ENCODE measurements at places on chromosomes 1 and 21.

- no peak for DNase-seq
These were observed 46.8 kb upstream of the WASF2 start for GRCh38 chr1:27536767-27537166.

DNA sequence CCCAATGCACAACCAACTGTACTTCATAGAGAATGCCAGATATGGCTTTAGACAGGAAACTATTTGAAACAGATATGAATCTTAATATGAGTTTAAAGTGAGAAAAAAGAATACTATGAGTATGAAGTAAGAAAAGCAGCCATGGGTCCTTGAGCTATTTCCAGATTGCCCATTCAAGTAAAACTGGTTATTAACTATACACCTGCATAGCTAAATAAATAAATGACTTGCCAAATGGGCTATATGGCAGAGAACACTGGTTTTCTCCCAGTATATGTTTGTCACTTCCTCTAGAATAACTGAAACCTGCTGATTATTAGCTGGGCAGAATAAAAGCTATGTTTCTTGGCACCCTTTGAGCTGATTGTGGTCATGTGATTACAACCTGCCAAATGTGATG, 17.0 kb upstream of the CD1C start:
- no peak for DNase-seq

- DNase-seq: no peak
These were observed 4.9 kb upstream of the COL6A2 start for GRCh38 chr21:46092811-46093667.

DNA sequence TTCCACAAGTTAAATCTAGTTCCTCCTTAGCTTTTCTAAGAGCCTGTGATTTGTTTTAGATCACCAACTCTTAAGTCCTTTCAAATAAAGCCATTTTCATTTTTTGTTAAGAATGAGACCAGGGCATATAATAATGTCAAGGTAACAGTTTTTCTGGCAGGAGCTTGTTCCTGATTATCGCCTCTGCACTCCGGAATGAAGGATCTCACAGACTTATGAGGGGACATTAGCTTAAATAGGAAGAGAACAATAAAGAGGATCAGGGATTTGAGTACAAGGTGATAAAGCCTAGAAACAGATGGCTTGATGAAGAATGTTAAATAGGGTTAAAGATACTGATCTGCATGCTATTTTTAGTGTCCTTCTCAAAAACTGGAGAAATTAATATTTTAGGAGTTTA, 13.6 kb upstream of the OTUD7B start:
- DNase-seq: no peak

DNA sequence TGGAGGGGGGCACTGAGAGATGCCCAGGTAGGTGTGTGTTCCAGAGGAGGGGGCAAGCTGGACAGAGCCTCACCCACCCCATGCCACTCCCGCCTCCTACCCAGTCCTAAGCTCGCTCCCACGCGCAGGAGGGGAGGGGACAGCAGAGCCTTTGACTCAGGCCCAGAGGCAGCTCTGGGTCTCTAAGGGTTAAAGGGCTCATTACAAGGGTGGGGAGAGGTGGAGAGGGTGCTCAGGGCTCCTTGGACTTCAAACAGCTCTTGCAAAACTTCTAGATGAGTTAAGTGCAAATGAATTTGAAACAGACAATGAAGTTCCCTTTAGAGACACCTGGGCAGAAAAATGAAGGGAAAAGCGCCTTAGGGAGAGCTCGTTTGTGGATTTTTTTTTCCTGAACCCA, 104.2 kb upstream of the CASZ1 start:
- no peak for DNase-seq

DNA sequence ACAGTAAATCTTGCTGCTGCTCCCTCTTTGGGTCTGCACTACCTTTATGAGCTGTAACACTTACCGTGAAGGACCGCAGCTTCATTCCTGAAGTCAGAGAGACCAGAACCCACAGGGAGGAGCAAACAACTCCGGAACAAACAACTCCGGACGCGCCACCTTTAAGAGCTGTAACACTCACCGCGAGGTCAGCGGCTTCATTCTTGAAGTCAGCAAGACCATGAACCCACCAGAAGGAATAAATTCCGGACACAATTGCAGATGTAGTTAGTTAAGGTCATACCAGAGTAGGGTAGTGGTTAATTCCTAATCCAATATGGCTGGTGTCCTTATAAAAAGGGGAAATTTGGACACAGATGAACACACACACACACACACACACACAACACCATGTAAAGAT, 37.7 kb downstream of the VTCN1 start:
- no peak for DNase-seq

DNA sequence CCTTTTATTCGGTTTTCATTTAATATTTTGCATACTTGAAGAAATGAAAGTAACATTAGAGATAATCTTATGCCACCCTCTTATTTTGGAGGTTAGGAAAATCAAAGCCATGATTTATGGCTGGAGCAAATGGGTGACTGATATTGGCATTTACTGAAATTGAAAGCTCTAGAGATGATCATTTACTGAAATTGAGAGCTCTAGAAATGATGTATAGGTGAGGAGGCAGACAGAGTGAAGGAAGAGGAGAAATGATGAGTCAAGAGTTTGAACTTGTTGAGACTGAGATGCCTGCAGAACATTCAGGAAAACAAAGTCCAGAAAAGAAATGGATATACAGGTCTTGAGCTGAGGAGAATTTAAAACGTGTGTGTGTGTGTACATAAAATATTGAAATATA, 217.6 kb downstream of the LTN1 start:
- no peak for DNase-seq

GRCh38 chr1:154879038-154879421, 8.9 kb upstream of the KCNN3 start:
- DNase-seq: no peak

GRCh38 chr1:33462405-33463164, 9.9 kb upstream of the ZSCAN20 start:
- DNase-seq: no peak

DNA sequence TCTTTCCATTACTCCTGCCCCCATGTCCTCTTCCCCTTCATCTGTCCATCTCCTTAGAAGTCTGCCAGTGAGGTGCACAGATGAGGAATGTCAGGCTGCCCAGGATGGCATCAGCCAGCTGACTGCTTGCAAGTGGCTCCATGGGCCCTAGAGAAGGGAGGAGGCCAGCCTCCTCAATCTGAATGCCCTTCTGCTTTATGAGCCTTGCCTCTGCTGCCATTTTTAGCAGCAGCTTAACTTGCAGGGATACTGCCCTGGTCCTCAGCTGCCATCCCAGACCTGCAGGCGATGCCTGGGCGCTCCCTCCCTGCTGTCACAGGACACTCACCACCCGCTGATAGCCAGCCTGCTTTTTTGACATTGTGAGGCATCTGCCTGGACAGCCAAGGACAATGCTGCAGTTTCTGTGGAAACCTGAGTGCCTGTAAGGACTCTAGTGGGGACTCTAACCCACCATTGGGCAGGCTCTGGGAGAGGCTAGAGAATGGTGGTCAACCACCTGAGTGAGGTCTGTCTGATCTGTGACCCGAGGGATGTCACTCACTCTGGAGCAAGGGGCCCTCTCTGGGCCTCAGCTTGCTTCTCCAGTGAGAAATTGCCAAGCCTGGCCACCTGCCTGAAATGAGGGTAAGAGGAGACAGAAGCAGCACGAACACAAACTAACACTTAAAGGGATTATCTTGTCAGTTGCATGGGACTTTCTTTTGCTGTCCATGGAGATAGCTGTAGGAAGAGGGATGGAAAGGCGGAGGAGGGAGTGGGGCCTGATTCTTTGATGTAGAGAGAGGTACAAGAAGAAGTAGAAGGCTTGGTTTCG, 185.0 kb downstream of the MIS18A start:
- DNase-seq: no peak

DNA sequence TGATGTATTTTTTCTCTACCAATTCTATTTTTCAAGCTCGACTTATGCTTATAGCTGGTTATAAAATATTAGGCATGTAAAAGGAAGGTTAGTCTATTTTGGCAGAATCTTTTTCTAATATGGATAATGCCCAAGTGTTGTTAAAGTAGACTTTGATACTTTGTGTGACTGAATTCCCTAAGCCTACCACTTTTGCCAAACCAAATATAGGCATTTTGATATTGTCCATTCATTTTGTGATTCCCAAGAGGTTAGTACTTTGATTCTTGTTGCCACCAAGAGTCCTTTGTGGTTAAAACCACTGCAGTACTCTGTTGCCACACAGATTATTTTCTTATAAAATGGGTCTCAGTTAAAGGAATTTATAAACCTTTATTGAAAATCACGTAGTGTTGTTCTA, 4.2 kb downstream of the WDR3 start:
- no peak for DNase-seq

GRCh38 chr1:175818929-175819328, 75.5 kb upstream of the TNR start:
- no peak for DNase-seq

- DNase-seq: no peak
These were observed 33.0 kb downstream of the HHAT start for GRCh38 chr1:210361665-210362064.

DNA sequence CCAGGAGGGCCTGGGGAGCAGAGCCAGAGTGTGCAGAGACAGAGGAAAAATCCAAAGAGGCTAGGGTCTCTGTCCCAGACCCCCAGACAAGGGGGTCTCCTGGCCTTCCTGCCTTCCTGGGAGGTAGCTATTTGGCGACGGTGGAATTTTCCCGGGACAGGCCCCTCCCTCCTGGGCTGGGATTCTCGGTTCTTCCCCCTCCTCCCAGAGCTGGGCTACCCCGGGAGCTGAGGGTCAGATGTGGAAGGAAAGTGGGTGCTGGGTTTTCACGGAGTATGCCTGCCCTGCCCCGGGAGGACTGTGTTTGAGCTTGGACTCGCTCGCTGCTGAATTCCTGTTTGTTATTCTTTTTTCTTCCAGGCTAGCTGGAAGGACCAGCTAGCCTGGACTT, 759 bp downstream of the AMPD2 start:
- DNase-seq: no peak

DNA sequence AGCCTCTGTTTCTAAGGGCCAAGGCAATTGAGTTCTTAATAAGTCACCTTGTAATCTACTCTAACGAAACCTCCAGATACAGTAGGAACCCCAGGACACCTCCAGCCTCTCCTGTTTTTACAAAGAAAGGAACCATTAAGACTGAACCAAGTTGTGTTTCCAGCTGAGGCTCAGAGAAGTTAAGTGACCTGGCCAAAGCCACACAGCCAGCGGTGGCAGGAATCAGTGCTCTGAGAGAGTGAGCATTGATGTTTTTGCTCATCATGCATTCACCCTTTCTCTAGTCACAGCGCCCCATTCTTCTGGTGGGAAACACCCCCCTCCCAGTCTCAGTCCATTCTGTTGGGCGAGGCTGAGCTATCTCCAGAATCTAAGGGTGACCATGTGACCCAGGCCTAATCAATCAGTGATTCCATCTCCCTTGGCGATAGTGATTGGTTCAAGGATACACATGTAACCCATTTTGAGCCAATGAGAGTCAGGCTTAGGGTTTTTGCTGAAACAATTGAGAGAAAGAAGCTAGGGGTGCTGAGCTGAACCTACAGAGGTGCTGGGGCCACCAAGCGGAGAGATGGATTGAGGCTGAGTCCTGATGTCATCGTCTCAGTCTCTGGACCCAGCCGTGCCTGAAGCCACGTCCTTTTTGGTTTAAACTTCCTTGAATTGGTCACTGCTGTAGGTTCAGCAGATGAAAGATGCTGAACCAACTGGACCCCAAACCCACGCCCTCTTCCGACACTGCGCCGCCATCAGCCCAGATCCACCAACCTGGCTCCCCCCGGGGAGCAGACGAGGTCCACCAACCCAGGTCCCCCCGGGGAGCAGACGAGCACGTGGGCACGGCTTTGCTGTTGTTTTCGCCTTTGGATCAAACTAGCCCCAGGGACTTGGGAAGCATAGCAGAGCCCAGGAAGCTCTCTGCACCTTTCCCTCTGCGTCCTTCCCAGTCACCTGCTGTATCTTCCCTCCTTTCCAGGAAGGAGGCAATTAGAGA, 28.0 kb upstream of the RERE start:
- DNase-seq: no peak

- DNase-seq: no peak
These were observed 185.6 kb downstream of the TOMM20 start for GRCh38 chr1:234942879-234943506.
